ENCODE measurements at places on chromosomes 3 and 15.

GRCh38 chr15:61063875-61064320, 165.2 kb downstream of the RORA start:
- no peak for DNase-seq

GRCh38 chr3:53616321-53616720, 121.9 kb downstream of the CACNA1D start:
- no peak for DNase-seq

DNA sequence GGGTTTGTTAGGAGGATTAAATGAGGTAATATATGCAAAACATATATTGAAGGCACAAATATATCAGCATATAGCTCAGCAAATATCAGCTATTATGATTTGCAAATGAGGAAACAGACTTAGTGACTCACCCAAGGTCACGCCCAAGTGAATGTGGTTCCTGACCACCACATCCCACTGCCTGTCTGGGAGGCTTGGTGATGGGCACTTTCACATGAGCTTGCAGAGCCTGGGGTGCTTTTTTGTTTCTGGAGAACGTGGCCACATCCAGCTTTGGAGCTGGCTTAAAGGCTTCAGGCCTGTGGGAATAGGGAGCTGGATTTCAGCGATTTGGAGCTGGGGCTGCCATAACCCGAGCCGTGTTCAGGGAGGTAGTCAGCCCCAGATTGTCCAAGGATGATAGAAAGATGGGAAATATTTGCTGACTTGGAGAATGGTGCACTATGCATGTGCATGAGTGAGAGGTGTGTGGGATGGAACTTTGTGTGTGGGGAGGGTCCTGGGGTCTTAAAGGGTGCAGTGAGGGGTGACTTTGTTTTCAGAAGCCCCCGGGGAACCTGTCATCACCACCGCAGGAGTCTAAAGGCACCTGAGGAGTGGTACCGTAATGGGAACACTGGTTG, 12.0 kb upstream of the FGD5 start:
- peak; percentile 16 for DNase-seq

- no peak for DNase-seq
These were observed 47.8 kb downstream of the IQGAP1 start for GRCh38 chr15:90435652-90436337.

GRCh38 chr15:92041371-92041770, 187.9 kb downstream of the SLCO3A1 start:
- no peak for DNase-seq

- peak; percentile 91 for DNase-seq
These were observed 93.0 kb upstream of the LPP start for GRCh38 chr3:188060840-188061544.

DNA sequence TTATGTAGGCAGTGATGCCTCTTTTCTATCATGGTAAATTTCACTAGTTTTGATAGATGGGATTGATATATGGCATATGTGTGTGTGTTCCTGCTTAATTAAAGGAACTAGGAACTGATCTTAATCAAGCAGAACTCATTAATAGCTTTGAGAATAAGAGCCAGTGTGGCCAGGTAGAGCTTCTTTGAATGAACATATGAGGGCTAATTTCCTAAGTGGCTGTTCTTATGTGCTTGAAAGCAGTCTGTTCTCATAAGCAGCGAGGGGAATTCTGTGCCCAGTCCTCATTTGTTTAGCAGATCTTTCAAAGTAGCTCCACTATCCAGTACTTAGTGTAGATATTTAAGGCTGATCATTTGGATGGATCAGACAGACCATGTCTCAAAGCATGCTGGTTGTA, 164.2 kb downstream of the GABRG3 start:
- DNase-seq = no peak

DNA sequence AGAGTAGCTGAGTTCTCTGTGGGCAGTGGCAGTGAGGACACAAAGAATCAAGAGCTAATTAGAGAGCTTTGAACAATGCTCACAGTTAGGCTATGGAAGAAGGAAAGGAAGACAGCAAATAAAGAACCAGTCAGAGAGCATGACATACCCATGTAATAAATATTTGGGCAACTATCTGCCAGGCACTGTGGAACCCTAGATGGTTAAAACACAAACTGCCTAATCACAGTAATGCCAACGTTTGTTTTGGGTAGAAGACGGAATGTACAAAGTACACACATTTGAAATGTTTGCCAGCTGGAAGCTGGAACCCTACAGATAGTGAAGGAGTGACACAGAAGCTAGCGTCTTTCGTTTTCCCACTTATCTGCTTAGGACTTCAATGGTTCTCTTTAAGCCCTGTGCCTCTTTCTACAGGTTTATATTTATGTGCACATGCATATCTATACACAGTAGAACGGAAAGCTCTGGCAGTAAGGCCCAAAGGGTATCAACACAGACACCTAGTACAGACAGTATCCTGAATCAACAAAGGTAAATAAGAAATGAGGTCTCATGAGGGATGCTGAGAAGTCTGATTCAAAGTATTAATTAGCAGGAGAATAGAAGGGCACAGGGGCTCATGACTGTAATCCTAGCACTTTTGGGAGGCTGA, 44.6 kb downstream of the ANKRD28 start:
- no peak for DNase-seq

DNA sequence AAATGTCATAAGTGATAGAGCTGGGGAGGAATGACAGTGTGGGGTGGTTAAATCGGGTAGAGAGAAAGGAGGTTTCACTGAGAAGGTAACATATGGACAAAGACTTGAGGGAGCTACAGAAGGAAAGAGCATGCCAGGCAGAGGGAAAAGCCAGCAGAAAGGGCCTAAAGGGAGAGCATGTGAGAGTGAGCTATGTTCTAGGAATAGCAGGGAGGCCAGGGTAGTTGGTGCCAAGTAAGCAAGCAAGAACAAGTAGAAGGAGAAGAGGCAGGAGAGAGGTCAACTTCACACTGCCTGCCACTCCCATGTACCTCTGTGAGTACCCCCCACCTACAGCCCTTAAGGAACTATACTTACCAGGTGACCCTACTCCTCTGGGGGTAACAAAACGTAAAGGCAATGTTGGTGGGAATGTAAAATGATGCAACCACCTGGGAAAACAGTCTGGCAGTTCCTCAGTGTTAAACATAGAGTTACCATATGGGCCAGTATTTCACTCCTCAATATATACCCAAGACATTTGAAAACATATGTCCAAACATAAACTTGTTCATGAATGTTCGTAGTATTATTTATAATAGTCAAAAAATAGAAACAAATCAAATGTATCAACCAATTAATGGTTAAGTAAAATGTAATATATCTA, 67.6 kb downstream of the SFMBT1 start:
- DNase-seq = no peak

DNA sequence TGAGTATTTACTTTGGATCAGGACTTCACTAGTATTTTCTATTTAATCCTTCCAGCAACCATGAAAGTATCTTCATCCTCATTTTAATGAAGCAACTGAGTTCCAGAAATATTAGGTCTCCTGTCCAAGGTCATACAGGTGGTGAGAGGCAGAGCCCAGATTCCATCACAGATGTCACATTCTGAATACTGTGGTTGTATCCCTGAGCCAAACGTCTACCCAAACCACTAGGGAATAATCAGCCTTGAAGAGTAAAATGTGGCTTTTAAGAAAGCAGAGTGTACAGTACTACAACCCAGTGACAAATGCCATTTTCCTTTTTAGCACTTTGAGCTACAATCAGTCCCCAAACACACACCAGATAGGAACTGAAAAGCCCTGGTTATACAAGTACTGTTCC, 93.3 kb upstream of the TRIM42 start:
- no peak for DNase-seq

GRCh38 chr15:41774882-41775417, 666 bp downstream of the MAPKBP1 start:
- DNase-seq = no peak

DNA sequence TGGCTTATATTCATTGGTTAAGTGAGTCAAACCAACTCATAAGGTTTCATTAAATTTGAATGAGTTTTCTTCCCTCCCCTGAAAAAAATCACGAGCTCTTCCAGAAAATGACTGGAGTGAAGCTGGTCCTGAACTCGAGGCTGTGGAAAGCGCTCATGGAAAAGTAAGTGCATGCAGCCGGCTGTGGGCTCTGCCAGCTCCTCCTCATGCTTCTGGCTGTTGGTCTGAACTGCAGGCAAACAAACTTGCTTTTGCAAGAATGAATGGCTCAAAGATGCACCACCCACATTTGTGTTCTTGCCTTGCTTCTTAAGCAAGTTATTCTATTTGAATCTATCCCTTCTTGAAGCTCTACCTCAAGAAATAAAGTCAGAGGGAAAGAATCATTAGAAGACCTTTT, 6.2 kb downstream of the ETV5 start:
- DNase-seq = no peak

DNA sequence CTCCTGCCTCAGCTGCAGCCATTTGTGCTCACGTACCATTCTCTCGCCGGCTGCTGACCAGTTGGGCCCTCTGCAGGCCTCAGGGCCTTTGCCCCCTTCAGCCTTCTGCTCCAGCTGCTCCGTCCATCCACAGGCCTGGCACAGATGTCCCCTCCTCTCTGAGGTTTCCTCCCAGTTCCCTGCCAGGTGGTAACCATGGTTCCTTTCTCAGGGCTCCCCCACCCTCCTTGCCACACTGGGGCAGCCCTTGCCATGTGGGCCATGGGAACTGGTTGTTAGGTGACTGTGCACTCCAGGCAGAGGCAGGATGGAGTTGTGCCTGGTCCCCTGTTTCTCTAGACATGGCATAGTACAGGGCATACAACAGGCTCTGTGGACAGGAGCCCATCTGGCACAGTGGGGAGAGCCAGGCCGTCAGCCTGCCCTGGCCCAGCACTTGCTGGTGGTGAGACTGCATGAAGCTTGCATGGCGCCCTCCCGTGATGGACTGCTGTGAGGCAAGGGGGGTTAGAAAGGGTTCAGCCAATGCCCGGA, 148.9 kb downstream of the DNAJB8 start:
- DNase-seq = no peak

DNA sequence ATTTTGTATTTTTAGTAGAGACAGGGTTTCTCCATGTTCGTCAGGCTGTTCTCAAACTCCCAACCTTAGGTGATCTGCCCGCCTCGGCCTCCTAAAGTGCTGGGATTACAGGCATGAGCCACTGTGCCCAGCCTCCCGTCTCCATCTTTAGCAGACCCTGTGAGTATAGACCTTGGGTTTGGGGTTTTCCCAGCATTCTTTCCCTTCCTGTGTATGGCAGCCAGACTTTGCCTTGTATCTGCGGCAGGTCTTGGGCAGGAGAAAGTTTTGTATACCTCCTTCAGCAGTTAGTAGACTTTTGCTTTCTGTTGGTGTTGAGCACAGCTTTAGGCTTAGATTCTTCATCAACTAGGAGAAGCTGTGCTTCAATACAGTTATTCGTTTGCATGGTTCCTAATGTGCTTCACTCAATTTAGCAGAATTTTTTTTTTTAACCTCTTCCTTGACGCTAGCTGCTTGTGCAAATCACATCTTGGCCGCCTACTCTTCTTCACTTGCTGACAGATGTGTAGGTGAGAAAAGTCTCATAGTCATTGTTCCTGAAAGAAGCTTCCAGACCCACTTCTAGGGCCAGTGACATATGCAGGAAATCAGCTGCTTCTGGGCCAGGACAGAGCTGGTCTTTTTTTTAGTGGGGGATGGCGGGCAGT, 38.4 kb downstream of the MAP2K1 start:
- DNase-seq = no peak

DNA sequence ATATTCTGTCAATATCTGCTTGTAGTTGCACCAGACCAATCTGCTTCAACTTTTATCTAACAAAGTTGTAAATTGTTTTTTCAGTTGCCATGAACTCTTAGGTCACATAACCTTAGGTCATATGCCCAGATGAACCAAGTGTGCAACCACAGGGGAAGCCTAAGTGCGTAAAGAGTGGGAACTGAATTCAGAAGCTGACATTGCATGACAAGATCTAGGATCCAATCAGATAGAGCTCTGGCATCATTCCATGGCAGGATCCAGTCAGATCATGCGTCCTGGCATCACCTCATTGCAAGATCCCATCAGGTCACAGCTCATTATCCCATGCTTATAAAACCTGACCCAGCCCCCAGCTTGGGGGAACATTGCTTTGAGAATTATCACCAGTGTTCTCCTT, 18.9 kb upstream of the IFT57 start:
- DNase-seq = no peak

DNA sequence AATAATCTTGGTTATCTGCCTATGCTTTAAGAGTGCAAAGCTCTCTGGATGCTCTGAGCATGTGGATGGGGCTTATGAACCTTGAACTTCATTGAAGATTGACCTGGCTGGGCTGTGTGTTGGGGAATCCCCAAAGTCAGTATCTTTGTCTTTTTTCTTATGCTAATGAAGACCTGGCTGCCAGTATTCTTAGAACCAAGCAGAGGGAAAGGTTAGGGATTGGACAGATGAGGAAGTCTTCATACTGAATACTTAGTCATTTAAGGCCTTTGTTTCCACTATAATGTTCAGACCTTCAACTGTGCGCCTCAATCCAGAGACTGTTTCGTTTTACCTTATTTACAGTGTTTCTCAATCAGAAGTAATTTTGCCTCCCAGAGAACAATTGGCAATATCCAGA, 42.5 kb upstream of the CMTM7 start:
- DNase-seq = no peak

GRCh38 chr15:66629817-66630576, 64.2 kb upstream of the LCTL start:
- DNase-seq = no peak

- DNase-seq = peak; percentile 49
These were observed 15.5 kb downstream of the ZDHHC3 start for GRCh38 chr3:44960387-44961026.

- no peak for DNase-seq
These were observed 8.4 kb upstream of the PLA1A start for GRCh38 chr3:119589102-119589773.

GRCh38 chr3:86949850-86950249, 41.1 kb downstream of the VGLL3 start:
- DNase-seq = no peak

- no peak for DNase-seq
These were observed 24.9 kb upstream of the C3orf80 start for GRCh38 chr3:160200353-160200752.

GRCh38 chr3:119230071-119230470, 10.6 kb downstream of the B4GALT4 start:
- no peak for DNase-seq

DNA sequence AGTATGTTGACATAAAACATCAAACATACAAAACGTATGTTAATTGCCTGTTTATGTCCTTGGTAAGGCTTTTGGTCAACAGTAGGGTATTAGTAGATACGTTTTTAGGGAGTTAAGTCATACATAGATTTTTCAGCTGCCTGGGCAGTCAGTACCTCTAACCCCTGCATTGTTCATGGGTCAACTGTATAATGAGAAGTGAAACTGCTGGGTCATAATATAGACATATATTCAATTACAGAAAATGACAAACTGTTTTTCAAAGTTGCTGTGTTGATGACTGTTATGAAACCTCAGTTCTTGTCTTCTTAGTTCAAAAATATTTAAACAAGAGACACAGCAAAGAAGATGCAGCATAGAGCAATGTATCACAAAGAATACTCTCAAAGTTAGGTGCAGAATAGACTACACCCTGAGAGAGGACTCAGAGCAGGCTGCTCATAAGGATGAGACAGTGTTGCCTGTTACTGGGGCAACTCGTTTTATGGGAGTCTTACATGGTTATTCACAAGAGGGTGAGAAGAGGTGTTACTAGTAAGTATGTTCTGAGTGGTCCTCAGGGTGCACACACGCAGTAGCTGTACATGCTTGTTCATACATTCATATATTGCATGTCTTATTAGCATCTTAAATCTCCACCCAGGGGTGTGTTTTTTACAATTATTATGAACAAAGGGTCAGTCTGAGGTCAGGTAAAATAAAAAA, 53.1 kb upstream of the ADAMTS17 start:
- DNase-seq = no peak

Measured in activated CD4-positive, alpha-beta T cell treated with anti-CD3 and anti-CD28 coated beads, Interleukin-10, Interleukin-2, amounts not matched to agents 100 ng/mL and 50 ng/mL, durations not matched to agents 16 hours and 8 hours (primary cell).